Stomach (tissue), 19 donors: ENCODE measurements at places on chromosomes 11 and 22. TPM values are rescaled to one million over a fixed set of nuclear protein-coding genes. Genes with fewer than 3 reads are reported as not detected.

GRCh38 chr11:34431979-34432378, 6.8 kb upstream of the CAT start:
- DNase-seq, result no peak

DNA sequence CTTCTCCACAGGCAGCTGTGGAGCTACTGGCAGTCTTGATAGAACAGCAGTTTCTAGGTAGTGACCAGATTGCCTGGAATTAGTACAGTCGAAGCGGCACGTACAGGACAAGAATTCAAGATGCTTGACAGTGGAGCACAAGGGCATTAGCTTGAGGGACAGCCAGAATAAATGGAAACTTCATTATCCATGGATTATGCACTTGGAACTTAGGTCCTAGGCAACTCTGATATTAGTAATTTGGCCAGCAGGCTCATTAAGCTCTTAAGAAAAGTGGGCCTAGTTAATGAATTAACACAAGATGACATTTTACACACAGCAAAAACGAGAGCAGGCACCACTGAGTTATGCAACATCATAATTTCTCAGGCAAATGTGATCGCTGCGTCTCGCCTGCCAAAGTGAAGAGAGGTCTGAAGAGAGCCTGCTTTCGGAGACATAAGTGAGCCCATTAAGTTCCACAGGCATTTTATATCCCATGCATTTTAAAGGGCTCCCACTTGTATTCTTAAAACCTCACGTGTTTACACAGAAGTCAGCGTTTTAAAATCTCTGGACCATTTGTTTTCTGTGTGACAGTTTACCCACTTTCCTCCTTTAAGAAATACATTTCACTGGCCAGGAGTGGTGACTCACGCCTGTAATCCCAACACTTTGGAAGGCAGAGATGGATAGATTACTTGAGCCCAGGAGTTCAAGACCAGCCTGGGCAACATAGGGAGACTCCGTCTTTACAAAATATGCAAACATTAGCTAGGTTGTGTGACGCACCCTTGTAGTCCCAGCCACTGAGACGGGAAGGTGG, 66.2 kb downstream of the COMMD9 start:
- DNase-seq, result no peak

- no peak for DNase-seq
Measured at GRCh38 chr11:75326439-75326810, 25.0 kb downstream of the ARRB1 start.

DNA sequence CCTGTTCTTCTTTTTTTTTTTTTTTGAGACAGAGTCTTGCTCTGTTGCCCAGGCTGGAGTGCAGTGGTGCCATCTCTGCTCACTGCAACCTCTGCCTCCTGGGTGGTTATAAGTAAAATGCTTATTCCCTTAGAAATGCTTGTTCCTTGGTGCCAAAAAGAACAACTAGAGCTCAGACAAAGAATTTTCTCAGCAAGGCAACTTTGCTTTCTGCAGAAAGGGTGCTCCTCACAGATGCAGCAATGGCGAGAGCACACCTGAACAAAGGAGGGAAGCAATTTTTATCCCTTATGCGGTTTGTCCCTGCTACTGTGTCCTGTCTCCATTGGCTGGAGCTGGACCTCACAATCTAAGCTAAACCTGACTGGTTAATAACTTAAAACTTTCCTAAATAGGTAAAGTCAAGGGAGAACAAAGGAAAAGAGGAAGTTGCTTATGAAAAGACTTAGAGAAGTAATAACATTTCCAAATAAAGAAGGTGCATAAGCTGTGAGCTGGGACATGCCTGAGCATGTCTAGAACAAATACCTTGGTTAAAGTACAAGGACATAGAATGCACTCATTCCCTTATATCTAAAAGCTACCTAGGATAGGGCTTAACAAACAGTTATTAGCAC, 90.0 kb upstream of the PRR5 start:
- no peak for DNase-seq

DNA sequence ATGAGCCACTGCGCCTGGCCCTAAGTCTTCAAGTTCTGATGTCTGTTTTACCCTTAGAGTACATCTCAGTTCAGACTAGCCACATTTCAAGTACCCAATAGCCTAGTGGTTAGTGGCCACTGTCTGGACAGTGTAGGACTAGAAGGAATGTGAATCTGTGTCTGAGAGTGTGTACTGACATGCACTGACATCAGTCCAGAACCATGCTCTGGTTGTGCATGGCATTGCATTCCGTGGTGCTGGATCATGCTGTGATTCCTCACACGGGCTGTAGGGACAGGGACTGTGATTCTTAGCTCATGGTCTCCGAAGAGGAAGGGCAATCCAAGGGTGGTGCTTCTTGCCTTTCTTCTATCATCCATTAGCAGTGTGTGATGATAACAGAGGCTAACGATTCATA, 41.1 kb downstream of the AMOTL1 start:
- DNase-seq, result no peak

DNA sequence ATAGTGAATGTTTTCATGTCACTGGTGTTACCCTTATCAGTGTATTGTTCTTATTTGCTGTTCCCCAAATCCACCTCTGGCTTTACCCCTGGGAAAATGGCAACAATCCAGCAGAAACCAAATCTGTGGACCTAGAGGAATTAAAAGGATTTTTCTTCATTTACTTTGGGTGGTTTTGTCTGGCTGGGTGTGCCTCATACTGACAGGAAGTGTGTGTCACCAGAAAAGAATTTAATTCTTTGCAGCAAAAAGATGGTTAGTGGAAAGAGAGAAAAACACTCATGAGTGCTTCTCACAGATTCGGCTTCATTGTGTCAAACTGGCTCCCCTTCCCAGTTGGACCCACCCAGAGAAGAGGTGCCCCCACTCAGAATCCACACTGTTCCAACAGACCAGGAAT, 38.9 kb downstream of the FZD4 start:
- DNase-seq, result peak; percentile 71

DNA sequence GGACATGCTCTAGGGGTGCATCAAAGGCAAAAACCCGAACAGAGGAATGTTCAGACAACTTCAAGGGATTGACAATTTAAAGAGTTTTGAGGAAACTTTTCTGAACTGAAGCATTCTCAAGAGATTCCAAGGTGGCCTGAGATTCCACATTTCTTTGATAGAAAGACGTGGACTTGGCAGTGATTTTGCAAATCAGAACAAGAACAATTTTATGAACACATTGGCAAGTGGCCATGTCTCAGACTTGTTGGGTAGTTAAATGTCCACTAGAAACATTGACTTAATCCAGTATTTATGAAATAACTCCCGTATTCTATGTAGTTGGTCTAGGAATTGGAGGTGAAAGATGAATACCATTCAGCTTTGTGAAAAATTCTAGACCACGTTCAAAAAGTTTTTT, 13.8 kb downstream of the NCAM1 start:
- DNase-seq, result no peak

DNA sequence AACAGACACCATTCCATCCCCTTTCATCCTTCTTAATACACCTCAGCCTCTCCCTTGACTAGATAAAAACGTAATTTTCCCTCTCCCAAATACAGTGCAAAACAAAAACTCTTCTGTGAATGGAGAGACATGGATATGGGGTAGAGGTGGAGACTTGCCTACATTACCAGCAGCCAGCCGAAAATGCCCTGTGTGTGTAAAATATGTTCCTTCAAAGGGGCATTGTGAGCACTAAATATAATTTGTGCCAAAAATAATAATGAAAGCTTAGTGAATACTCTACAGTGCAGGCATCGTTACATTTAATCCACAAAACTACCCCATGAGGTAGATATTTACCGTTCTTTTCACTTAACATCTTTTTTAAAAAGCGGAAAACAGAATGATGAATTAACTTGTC, 1.0 kb upstream of the TRIM44 start:
- DNase-seq, result no peak

GRCh38 chr11:78168539-78169477, 19.6 kb downstream of the KCTD21 start:
- DNase-seq, result peak; percentile 76

- DNase-seq, result no peak
Measured at GRCh38 chr11:126863294-126863997, 137.1 kb downstream of the KIRREL3 start.

GRCh38 chr22:41003066-41003465, 51.9 kb downstream of the RBX1 start:
- peak; percentile 35 for DNase-seq

GRCh38 chr11:46353698-46354097, 6.4 kb downstream of the DGKZ start:
- no peak for DNase-seq

GRCh38 chr11:6579681-6580080, 23.7 kb downstream of the RRP8 start:
- DNase-seq, result no peak

GRCh38 chr11:115679945-115680344, 175.7 kb upstream of the CADM1 start:
- no peak for DNase-seq

DNA sequence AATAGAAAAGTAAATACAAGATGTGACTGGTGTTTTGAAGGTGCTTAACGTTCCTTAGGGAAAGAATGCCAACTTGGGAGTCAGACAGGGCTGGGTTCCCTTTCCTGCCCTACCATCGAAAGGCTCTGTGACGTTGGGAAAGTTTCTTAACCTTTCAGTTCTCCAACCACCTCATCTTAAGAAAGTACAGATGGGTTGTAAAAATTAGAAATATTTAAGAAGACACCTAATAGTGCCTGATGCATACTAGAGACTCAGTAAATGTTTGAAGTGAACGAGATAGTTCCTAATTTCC, 1.1 kb downstream of the GTPBP1 start:
- no peak for DNase-seq

- peak; percentile 56 for DNase-seq
Measured at GRCh38 chr11:71255323-71255722, 2.9 kb upstream of the SHANK2 start.

- peak; percentile 31 for DNase-seq
Measured at GRCh38 chr11:30422447-30423278, 99.8 kb downstream of the ARL14EP start.

DNA sequence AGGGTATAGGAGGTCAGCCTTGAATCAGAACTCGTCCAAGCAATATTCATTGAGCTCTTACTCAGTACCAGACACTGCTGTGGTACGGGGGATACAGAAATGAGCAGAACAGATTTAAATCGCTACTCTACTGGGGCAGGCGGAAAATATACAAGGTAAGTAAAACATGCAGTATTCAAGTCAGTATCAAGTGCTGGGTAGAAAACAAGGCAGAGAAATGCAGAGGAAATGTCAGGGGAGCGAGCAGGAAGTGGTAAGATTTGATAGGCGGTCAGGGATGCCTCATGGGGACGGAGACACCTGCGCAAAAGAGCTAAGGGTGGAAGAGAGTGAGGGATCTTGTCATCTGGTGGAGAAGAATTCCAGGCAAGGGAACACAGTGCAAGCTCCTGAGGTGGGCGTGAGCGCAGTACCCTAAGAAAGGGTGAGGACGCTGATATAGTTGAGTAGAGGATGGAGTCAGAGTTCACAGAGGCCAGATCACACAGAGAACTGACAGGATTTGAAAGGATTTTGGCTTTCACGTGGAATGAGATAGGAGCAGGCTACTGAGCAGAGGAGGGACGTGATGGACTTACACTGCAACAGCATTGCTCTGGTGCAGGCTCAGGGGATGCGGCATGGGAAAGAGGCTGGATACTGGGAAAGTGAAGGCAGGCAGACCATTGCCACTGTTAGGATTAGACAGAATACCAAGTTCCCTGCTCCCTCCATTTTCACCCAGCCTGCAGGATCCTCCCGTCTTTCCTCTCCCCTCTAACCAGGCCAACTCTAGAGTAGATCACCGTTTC, 35.8 kb downstream of the SC5D start:
- DNase-seq, result no peak

DNA sequence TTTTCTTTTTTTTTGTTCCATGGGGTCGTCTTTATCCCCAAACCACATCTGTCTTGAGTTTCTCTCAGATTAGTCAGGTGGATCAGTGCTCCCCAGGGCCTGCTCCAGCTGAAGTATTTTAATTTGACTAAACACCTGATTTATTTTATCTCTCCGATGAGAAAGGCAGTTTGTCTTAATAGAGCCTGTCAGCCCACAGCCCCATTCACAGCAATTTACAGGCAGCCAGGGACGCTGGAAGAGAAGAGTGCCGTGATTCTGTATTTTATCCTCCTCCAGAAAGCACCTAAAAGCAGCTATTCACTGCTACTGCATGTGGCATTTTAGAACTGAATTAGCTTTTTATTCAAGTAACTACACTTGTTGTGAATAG, 164.5 kb downstream of the SOX6 start:
- DNase-seq, result no peak

DNA sequence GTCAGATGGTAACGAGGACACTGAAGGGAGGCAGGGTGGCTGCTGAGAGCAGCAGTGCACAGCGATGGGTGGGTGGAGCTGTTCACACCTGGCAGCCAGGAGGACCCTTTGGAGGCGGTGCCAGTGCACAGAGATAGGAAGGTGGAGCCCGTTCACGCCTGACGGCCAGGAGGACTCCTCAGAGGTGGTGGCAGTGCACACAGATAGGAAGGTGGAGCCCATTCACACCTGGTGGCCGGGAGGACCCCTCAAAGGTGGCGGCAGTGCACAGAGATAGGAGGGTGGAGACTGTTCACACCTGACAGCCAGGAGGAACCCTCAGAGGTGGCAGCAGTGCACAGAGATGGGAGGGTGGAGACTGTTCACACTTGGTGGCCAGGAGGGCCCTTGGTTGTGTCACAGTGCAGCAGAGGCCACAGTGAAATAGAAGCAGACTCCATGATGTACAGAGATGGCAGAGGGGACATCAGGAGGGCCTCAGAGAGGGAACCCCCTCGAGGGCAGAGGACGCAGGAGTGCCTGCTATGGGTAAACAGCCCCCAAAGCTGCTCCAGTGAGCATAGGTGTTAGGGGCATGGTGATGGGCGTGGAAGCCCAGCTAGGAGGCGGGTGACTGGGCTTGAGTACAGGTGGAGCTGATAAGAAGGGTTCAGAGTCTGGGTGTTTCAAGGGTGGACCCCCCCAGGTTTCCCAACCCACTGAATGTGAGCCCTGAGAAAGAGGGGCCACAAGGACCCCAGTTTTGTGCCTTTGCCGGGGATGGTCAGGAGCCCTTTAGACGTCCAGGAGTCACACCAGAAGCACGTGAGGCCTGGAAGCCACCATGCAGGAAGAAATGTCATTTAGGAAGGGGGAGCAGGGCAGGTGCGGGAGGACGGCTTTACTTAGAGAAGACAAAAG, 566.7 kb downstream of the BRD1 start:
- DNase-seq, result peak; percentile 17

DNA sequence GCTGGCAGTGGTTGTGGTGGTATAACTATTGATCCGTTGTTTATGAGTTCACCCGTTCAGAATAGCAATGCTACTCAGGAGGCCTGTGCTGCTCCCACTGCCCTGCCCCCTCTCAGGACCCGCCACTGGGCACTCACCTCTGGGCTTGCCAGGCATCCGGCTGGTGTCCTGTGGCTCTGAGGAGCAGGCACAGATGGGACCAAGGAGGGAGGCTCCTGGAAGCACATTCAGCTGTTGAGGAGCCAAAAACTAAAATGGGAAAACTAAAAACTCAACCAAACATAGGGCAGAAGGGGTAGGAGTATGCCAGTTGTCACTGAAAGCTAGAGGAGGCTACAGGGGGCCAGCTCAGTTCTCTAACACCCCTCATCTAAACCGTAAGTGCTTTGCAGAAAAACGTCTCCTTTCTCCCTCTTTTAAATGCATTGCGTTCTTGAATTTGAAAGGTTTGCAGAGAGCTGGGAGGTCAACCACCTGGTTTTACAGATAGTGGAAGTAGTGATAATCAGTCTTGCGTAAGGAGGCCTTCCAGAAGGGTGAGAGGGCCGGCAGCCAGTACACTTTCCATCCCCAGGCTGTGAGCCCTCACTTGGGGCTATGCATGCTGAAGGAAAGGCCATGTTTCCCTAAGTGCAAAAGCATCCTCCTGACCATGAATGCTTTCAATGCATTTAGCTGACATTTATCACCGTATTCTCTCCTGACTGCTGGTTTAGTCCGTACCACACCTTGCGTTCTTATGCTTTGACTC, 547.4 kb downstream of the NTM start:
- DNase-seq, result no peak

The PGAP2 gene
- polyA plus RNA-seq, result 23.8 TPM

The RBM4 gene
- 90.4 TPM for polyA plus RNA-seq

The TCN1 gene
- 40.8 TPM for polyA plus RNA-seq

The DEPDC7 gene
- polyA plus RNA-seq, result 1.8 TPM

The CD3G gene
- polyA plus RNA-seq, result not detected
